ENCODE measurements at places on chromosomes 12 and 14.

GRCh38 chr12:130970165-130970907 is 16.6 kb downstream of the ADGRD1 start:
- no peak for DNase-seq

- no peak for DNase-seq
Observed at GRCh38 chr14:37195327-37195726, 2.4 kb upstream of the MIPOL1 start.

- DNase-seq = no peak
Observed at GRCh38 chr14:103542605-103543088, 13.7 kb downstream of the TRMT61A start.

- peak; percentile 73 for DNase-seq
Observed at GRCh38 chr14:103194256-103195045, 71.2 kb downstream of the TNFAIP2 start.

DNA sequence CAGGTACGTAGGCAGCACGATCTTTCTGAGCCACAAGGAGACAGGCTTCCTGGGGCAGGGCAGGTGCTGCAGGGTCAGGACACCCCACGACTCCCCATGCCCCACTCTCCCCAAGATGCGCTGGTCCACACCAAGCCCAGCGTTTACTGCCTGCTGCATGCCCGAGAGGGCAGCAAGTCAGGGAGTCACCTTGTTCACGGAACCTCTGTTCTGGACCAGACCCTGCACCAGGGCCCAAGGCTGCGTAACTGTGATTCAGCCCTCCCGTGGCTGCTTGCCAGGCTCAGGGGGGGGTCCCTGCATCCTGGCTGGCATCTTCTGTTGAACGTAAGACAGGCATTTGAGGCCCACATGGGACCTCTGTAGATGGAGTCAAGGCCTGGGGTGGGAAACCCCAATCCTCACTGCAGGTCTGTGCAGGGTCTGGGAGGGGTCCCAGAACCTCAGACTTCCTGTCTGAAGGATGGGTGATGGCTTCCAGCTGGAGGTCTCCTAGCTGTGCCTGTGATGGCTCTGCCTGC is 228.6 kb upstream of the RTL1 start:
- no peak for DNase-seq

DNA sequence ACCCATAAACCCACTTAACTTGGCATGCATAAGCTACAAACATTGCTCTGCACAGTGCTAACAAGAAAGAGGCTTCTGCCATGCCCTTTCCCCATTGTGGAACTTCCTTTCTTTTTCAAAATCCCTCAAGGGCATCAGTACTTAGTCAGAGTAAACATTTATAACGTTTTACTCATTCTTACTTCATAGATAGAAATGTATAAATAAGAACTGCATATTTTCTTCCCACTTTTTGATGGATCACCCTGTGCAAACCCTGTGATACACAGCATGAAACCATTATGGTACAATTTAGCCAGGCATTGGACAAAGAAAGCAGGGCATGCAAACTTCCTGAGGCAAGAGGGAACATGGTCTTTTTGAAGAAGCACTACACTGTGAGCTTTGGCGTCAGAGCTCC is 113.8 kb upstream of the FOXG1 start:
- no peak for DNase-seq

GRCh38 chr12:47808050-47808449 is 11.7 kb downstream of the HDAC7 start:
- DNase-seq = no peak

DNA sequence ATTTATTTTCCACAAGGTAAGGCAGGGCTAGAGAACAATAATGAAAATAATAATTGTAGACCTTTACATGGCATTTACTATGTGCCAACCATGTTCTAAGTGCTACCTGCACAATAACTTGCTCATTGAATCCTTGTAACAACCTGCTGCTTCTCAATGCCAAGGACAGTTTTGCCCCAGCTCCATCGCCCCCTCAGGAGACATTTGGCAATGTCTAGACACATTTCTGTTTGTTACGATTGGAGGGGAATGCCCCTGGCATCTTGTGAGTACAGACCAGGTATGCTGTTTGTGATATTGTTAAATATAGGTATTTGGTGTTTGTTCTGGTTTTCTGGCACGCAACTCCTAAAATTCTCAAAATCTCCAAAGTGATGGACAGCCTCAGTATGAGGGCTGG is 8.1 kb upstream of the ATXN2 start:
- DNase-seq = no peak

DNA sequence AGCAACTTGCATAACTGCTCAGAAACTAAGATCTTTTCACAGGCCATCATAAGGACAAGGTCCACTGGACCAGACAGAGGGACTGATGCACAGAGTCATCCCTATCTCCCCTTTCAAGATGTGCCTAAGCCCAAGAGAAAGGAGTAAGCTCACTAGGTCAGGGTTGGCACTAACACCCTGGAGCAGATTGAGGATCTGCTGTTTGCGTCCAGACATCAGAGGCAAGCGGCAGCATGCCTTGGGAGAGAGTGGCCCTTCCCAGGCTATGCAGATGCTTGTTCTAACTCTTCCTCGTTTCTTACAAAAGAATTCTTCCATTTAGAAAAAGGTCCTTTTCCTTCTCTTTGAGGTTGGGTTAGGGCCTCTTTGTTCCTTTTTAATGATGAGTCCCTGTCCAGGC is 187.2 kb downstream of the KCNA5 start:
- no peak for DNase-seq

GRCh38 chr12:8637666-8638065 is 25.0 kb downstream of the MFAP5 start:
- no peak for DNase-seq

DNA sequence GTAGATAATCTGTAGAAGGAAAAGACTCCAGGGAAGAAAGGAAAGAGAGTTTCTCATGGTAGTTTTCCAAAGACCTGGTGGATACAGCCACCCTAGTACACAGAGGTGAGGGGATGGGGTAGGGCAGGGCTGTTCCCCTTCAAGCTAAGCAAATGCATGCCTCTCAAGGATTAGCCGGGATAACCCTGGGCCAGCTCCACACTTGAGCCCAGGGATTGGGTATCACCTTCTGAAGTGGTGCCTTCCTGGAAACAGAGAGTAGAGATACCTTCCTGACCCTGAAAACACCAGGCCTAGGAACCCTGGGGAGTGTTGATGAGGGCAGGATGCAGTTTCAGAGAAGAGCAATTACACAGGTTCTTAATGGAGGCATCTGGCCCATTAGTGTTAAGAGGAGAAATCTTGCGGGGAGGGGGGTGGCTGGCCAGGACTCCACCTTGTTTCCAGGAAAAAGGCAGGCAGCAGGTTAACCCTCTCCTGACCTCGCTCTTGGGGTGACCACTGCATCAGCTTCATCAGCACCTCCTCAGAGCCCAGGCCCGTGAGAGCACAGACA is 106.9 kb upstream of the TMEM233 start:
- no peak for DNase-seq

Data from inflammatory macrophage treated with lipopolysaccharide for 4 hours (primary cell).